NCI-H2081 (cell line): ENCODE measurements at places on chromosomes 3 and 15.

DNA sequence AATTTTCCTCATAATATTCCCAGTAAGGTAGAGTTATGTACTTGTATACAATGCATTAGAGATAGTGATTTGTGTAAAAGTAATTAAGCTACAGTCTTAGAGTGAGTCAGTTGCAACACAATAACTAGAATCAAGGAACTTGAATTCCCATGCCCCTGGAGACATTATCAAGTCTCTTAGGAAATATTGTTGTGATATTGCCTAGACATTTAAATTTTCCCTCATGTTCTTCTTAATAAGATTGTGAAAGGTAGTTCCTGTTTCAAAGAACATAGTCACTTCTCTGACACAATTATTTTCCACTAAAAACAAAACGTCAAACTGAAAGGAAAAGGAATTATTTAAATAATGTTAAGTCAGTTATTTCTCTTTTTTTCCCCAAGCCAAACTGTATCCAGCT, 13.0 kb upstream of the ATP1B3 start:
- DNase-seq = no peak

DNA sequence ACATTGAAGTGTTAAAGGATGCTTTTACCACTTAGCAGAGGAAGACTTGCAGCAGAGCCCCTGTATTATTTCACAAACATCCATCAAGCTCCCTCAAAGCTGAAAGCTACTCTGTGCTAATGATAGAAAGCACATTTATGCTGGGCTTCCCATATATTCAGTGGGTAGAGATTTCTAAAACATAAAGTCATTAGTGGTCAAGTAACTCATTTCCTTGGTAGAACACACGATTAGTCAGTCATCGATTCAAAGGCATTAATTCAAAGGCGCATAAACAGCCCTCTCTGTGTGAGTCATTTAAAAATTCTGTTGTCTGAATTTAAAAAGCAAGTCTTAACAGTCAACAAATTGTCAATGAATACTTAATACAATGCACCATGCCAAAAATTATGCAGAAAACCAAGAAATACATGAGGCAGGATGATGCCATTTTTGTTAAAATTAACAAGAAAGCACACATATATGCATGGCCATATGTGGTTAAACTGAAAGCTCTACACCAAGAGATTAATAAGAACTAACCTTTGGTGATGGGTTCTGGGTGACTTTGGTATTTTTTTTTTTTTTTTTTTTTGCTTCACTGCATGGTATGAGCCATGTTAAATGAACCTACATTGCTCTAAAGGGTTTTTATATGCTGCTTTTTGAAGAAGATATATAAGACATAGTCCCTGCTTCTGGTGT, 61.7 kb downstream of the LDHAL6B start:
- DNase-seq = no peak

GRCh38 chr15:41562784-41563198, 3.8 kb downstream of the TYRO3 start:
- DNase-seq = no peak

DNA sequence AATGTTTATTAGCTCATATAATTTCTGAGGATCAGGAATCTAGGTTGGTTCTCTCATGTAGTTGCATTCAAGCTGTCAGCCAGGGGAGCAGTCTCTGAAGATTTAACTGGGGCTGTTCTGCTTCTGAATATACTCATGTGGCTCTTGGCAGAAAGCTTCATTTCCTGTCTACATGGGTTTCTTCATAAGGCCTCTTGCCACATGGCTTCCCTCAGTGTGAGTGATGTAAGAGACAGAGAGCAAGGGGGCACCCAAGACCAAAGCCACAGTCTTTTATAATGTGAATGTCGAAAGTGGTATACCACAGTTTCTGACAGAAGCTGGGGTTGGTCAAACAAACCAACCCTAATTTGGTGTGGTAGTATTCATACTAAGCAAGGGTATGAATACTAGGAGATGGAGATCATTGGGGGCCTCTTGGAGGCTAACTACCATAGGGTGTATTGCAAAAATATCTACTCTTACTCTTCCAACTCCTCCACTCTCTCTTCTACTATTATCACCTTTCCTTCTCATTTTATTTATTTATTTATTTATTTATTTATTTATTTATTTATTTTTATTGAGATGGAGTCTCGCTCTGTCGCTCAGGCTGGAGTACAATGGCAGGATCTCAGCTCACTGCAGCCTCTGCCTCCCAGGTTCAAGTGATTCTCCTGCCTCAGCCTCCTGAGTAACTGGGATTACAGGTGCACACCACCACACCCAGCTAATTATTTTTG, 123.8 kb downstream of the B3GALNT1 start:
- no peak for DNase-seq

DNA sequence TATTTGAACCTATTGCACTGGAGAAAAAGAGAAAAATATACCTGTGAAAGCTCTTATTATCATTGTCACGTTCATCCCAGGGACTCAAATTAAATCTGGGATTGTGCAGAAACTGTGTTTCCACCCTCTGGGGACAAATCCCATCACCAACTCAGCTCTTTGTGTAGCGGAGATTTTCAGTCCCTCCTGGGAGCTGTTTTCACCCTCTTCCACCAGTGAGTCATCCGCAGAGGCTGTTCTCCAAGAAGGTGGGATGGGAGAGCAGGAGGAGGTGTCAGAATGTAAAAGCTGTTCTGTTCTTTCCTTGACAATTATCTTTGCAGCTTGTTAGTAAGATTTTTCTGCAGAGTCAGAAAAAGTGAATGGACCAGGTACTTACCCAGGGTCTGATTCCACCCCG, 28.0 kb downstream of the SV2B start:
- DNase-seq = no peak

GRCh38 chr3:160126761-160127160, 98.5 kb upstream of the C3orf80 start:
- no peak for DNase-seq

DNA sequence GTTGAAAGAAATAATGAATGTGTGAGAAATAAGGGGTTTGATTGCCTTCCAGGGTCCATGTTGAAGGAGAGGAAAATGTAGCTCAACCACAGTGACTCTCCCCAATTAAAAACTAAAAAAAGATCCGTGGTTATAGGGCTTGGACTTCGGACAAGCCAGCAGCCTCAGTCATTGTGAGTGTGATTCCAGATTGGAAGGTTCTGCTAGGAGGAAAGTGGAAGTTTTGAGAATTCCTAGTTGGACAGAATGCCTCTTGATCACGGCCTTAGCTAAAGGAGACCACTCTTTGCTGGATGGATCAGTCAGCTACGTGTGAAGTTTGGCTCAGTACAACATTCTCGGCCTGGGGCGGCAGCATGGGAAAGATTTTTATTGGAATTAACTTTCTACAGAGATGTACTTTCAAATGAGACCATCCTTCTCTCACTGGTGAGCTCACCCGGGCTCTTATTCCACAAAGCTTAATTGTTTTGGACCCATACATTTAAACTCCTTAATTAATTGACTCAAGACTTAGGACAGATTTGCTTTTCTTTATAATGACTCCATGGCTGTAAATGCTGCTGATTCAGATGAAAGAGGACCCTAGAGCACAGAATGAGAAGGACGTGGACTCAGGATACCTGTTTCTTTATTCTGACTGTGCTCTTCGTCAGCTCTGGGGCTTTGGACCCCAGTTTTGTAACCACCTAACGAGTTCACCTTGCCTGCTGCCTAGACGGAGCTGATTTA, 27.5 kb downstream of the FLNB start:
- no peak for DNase-seq

DNA sequence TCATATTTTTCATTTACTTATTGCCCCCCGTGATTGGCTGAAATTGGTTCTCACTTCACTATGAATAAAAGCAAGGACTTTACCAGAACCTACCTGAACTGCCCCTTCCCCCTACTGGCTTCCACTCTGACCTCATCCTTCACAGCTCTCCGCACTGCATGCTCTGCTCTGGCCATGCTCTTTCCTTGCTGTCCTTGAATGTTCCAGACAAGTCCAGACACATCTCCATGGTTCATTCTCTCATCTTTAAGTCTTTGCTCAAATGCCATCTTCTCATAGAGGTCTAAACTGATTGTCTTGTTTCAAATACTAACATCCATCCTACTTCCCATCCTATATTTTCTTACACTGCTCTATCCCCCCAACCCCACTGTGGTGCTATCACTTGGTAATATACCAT, 129.4 kb downstream of the CHST2 start:
- DNase-seq = no peak

- DNase-seq = no peak
These were observed 91.9 kb downstream of the ARNT2 start for GRCh38 chr15:80496096-80496495.

- no peak for DNase-seq
These were observed 10.9 kb upstream of the CD200 start for GRCh38 chr3:112321867-112322652.

DNA sequence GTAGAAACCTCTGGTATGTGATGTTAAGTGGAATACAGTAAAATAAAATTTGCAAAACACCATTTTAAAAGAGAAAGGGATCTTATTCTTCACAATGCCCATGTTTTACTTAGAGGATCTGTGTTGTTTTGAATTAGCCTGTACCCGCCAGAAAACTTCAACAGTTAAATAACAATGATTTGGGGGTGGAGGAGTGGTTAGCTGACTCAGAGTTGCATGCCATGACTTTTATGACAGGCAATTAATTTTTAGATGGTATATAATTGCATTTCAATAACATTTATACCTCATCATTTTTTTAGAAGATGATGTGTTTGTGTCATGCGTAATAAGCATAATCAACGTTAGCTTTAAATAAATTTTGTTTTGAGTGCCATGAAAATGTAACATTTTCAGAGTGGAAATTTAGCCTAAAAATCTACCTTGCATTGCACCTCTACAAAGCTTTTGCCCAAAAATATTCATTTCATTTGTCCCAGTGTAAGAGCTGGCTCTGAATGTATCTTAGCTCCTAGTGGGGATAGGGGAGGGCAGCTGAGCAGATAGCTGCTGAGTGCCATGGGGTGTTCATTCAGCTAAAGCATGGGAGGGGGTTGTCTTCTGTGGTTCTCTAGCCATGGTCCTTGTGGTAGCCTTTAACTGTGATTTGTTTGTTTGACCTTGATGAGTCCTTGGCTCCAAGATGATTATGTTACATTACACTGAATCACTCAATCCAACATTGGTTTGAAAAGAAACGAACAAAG, 379.8 kb downstream of the LPP start:
- DNase-seq = no peak

- DNase-seq = no peak
These were observed 30.5 kb downstream of the RSRC1 start for GRCh38 chr3:158140396-158140795.

GRCh38 chr15:81060907-81061306, 60.2 kb downstream of the TLNRD1 start:
- no peak for DNase-seq
